ENCODE measurements at places on chromosomes 5 and 9. TPM values are rescaled to one million over a fixed set of nuclear protein-coding genes. Genes with fewer than 3 reads are reported as not detected.
A peak's percentile ranks its signal among the peaks of the same experiment; 100 is the strongest.

DNA sequence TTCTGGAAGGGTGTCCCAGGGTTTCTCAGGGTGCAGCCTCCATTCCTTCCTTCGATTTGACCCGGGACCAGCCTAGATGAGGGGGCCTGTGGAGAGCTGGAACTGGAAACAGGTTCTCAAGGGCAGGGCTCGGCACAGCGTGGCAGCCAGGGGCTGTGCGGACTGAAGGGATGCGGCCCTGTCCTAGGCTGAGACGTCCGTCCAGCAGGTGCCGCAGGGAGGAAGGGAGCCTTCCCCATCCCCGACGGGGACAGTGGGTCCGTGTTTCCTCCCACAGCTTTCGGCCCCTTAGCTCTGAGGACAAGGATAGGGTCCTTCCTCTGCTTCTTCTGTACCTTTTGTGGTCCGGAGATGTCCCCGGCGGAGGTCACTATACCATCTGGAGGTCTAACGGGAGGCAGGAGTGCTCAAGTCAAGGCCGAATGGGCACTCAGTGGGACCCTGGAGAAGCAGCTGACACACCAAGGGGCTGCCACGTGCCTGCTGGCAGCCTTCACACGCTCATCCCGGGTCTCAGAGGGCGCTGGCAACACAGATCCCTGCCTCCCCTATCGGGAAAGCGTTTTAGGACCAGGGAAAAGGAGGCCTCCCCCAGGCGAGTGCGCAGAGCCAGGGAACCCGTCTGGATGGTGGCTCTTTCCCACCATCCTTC is 49.9 kb downstream of the USP20 start:
- peak; percentile 20 for DNase-seq

DNA sequence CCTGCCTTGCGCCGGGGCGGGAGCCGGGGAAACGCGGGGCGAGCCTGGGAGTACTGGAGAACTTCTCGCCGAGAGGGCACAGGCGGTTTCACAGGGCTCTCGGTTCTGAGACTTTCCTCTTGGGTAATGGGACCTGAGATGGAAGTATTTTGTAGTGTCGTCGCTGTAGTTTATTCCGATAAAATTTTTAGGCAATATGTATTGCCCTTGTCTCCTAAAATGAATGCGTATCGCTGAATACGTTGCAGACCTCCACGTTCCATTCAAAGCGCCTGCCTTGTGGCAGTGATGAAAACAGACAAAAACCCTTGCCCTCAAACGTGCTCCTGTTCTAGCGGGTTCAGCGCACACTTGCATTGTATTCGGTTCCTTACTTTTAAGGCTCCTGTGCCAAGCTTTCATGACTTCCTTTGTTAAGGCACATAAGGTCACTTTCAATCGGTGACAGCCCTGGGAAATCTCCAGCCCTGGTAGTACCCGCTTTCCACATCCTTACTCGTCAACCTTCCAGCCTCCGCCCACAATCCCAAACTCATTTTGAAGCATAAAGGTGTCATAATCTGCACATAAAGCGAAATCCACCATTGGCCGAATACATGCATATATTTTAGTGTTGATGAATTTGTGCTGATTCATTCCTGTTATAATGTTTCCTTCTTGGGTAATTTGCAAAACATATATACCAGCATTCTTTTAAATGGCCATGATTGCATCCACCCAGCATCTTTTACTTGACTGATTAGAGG is 694 bp downstream of the RMI1 start:
- no peak for DNase-seq

DNA sequence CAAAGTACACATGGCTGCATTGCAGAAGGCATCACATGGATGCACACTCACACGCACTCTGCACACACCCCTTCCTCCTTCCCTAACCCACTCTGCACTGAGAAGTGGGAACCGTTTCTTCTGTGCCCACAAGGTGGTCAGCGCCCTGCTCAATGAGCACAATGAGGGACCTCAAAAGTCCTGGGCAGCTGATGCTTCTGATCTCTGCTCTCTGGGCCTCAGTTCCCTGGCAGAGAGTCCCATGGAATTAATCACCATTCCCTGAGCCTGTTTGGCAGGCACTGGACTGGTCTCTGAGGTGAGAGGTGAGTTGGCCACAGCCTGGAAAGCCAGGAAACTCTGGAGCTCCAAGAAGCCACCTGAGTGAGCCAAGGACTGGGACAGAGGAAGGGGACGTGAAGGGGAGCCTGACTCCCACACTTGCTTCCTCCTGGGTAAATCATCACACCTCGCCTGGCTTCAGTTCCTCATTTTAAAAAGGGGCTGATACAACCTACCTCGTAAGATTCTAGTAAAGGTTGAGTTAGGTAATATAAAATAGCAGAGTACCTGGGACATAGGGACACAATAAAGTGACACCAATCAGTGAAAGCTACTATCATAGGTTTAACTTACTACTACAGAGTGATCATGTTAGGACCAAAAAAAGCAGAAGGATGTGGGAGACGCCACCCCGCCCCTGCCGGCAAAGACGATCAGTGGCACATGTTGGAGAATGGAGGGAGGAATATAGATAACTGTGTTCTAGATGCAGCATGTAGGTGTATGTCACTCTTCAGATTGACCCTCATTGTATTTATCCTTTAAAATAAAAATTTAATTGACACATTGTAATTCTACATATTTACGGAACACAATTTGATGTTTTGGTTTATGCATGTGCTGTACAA is 21.1 kb upstream of the IGFBPL1 start:
- no peak for DNase-seq

DNA sequence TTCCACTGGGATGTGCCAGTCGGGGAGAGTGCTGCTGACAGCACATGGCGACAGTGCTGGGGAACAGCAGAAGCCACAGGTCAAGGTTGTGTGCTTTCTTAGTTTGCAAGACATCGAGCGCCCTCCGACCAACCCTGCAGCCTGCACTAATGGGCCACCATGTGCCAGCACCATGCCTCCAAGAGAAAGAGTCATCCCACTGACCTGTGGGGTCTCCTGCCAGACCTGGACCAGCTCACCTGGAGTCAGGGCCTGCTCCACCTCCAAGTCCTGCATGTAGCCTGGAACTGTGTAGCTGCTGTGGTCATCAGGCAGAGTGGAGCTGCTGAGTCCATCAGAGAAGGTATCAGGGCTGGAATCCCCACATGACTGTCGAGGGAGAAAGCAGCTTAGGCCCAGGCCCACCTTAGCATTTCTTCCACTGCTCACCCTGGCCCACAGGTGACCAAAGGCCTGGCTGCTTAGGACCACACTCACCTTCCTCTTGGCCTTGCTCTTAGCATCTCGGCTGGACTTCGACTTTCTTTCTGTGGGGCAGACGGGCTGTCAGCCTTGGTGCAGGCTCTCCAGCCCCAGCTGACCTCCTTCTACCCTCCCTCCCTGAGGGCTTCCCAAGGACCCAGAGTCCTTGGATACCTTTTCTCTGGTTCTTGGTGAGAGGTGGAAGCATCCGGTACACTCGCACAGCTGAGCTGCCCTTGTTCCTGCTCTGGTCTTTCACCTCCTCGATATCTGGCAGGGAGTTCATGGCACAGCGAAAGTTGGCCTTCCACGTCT is 4.1 kb downstream of the IRF1 start:
- no peak for DNase-seq

DNA sequence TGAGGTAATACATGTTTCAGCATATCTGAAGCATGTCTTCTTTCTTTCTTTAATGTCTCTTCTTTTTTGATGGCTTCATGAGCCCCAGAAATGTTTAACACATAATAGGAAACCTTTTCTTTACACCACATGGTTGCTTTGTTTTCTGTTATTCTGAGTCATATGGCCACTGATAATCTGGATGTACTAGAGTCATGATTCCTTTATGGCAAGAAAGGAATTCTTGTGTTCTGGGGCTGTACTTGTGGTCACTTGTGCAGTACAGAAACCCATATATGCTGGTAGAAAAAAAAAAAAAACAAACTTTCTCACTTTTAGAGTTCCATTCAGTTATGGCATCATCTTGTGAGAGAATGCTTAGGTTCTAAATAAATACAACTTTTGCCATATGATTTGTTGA is 1669.3 kb upstream of the CDH9 start:
- DNase-seq: no peak

DNA sequence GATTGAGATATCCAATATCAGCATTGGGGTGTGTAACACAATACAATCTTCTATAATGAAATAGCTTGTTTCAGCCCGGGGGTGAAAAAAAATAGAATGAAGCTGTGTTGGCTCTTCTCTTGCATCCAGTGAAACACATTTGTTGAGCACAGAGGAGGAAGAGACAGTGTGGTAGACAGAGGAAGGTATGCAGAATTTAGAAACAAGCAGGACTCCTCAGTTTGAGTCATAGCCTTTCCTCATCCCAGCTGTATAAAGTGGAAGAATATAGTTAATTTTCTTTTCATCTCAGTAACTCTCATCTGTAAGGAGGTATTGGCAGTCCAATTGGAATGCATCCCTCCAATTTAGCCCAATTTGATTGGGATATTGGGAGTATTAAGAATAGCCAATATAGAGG is 302.2 kb upstream of the VLDLR start:
- no peak for DNase-seq

- no peak for DNase-seq
Measured at GRCh38 chr5:31935496-31936369, 238.4 kb downstream of the GOLPH3 start.

SPATA31A3 gene
- total RNA-seq: not detected

- no peak for DNase-seq
Measured at GRCh38 chr9:908536-909205, 67.2 kb downstream of the DMRT1 start.

GRCh38 chr5:141806626-141807025 is 71.6 kb downstream of the PCDH1 start:
- no peak for DNase-seq

PCDHGB7 gene
- 1.3 TPM for total RNA-seq

- peak; percentile 72 for DNase-seq
Measured at GRCh38 chr5:107576736-107577393, 93.9 kb downstream of the EFNA5 start.

- peak; percentile 23 for DNase-seq
Measured at GRCh38 chr9:136847826-136848392, 1.3 kb upstream of the PHPT1 start.

GRCh38 chr9:76691517-76692313 is 72.5 kb upstream of the PCA3 start:
- no peak for DNase-seq

MYMK gene
- not detected for total RNA-seq

EQTN gene
- total RNA-seq: not detected

DNA sequence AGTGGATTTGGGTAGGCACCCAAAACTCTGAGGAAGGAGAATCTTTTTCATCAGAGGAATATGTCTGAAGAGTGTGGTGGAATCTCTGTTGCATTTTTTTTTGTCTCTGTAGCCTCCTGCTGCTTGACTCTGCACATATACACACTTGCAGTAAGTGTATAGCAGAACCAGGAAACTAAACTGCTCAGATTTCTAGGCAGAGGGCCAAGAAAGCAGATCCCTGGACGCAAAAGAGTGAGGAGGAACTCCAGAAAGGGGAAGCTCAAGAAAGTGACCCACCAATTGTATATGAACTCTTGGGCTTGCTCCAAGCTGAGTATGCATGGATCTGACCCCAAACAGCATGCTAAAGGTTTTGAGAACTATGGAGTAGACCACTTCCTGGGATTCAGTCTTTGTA is 181.8 kb downstream of the GADD45G start:
- DNase-seq: no peak

GRCh38 chr9:79301551-79302391 is 270.0 kb upstream of the TLE4 start:
- no peak for DNase-seq

DNA sequence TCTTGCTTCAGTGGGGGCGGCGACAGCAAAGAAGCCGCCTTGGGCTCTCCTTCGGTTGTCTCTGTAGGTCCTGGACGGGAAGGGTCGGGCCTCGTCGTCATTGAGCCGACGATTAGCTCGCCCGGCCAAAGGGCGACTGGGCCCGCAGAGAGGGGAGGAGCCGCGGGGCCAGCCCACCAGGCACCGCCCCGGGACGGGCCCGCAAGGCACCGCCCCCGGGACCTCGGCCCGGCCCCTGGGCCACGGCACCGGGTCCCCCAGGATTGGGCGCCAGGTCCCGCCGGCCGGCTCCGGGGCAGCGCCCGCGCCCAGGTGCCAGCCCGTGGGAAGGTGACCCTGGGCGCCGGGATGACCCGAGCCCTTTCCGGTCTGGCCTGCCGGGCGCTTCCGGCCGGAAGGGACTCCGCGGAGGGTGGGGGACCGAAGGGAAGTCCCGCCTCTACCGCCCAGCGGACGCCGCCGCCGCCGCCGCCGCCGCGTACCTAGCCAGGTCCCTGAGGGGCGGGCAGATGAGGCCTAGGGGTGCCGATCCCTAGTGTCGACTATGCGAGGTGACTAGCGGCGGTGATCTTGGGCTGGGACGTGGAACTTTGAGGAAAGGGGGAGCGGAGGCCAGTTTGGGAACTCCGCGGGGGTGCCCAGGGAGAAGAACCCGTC is at the start of the genes GBA2 and RGP1:
Gene GBA2, minus strand, starts transcription at position 371 of the 657 bp plus-strand sequence. CDS start 524 bp downstream, outside the sequence.
Gene RGP1, plus strand, starts transcription at position 430 of the 657 bp plus-strand sequence. CDS start 469 bp downstream, outside the sequence.
- DNase-seq: no peak

GRCh38 chr9:89483592-89484474 is 14.1 kb downstream of the SEMA4D start:
- no peak for DNase-seq

SLC6A18 gene
- total RNA-seq: not detected

DNA sequence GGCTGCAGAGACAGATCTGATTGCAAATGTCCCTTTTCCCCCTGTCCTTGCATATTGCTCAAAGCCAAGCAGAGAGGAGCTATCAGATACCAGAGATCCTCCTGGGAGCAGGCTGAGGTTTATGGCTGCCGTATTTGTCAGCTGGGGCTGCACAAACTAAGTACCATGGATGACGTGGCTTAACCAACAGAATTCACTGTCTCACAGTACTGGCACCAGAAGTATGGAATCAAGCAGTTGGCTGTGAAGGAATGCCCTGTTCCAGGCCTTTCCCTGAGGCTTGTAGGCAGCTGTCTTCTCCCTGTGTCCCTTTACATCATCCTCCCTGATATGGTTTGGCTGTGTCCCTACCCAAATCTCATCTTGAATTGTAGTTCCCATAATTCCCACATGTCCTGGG is 2.6 kb downstream of the CFAP90 start:
- no peak for DNase-seq

- DNase-seq: no peak
Measured at GRCh38 chr5:66171349-66172344, 27.5 kb downstream of the SREK1 start.

Data from GM12878 (cell line).